ENCODE measurements at places on chromosomes 1 and 21.

GRCh38 chr1:80375109-80375508, 1368.6 kb upstream of the ADGRL4 start:
- peak; percentile 1 for DNase-seq

DNA sequence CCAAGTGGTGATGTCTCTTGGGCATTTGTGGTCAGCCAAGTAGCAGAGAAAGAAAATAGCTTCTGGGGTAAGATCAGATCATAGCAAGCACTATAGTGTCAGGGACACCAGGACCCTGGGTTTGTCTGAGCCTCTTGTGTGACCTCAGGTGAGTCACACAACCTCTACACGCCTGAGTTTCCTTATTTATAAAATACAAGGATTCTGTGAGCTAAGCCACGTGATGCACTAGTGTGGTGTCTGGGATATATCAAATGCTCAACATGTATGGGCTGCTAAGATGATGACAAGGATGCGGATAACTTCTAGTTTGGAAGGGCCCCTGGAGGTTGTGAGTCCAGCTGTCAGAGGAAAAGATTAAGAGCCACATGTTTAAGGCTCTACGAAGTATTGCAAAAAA, 24.5 kb upstream of the ZNF436 start:
- peak; percentile 74 for DNase-seq

DNA sequence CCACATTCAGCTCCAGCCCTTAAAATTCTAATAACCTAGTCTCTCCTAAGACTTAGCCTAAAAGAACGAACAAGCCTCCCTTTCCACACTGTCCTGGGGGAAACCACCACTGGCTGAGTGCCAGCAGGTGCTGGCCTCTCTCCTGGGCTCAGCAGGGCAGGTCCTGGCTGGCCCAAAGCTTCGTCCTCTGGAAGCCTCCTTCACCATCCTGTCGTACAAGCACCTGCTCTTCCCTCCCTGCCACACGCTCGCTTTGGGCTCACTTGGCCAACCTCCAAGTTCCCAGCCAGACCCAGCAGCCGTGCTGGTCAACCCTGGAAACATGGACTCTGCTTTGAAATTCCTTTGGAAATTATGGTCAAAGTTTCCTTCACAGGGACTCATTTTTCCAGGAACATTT, 58.2 kb upstream of the SLC25A33 start:
- no peak for DNase-seq

GRCh38 chr1:200473698-200474371, 64.0 kb upstream of the ZNF281 start:
- DNase-seq, result peak; percentile 20

DNA sequence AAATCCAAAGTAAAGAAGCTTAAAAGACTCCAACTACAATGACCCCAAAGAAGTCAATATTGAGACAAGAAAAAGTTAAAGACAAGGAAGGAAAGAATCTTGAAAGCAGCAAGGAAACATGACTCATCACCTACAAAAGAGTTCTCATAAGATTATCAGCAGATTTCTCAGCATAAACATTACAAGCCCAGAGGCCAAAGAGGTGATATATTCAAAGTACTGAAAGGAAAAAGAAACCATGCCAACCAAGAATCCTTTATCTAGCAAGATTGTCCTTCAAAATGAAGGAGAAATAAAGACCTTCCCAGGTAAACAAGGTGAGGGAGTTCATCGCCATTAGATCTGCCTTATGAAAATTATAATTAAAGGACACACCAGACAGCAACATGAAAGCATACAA, 49.8 kb downstream of the CSMD2 start:
- DNase-seq, result no peak

DNA sequence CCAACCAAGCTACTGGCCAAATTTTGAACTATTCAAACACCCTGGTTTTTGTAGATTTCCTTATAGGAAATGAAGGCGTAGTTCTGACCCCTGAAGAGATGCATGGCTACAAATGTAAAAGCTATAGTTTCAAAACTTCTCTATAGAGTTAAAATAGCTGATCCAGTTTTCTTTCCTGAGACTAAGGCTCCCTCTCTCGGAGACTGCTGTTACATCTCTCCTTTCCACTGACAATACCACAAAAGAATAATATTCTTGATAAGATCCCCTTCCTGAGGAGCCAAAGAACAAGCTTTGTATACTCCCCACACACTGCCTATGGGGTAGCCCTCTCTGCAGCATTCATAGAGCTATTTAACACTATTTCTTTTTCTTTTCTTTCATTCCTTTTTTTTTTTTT, 6.7 kb upstream of the CFAP126 start:
- peak; percentile 14 for DNase-seq

DNA sequence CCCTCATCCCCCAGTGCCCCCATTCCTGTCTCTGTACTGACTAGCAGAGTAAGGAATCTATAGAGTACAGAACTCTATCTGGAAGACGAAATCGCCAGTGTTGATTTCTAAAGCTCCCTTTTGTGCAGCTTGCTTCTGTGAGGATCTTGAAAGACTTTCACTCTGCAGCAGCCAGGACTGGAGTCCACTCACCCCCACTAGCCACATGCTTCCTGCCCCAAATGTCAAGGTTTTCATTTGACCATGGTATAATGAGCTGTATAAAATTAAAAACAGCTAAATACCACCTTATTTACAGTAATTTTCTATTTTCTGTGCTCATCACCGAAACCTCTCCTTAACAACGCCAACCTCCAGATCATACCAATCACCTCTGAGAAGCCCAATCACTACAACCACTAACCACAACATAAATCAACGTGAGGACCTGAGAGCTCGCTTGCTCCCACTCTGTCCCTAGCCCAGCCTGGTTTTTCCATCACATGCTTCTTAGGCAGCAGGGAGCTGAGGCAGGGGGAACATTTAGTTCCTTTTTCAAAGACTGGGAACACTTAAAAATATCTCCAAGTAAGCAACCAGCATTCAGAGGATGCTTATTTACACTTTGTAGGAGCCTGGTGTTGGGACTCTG, 56.1 kb upstream of the IRF2BP2 start:
- DNase-seq, result no peak

GRCh38 chr1:21914880-21915640, 22.1 kb downstream of the HSPG2 start:
- peak; percentile 46 for DNase-seq

- DNase-seq, result no peak
Observed at GRCh38 chr21:33962290-33962689, 46.7 kb upstream of the ATP5PO start.

- peak; percentile 22 for DNase-seq
Observed at GRCh38 chr1:39754906-39755504, 16.1 kb downstream of the OXCT2 start.

DNA sequence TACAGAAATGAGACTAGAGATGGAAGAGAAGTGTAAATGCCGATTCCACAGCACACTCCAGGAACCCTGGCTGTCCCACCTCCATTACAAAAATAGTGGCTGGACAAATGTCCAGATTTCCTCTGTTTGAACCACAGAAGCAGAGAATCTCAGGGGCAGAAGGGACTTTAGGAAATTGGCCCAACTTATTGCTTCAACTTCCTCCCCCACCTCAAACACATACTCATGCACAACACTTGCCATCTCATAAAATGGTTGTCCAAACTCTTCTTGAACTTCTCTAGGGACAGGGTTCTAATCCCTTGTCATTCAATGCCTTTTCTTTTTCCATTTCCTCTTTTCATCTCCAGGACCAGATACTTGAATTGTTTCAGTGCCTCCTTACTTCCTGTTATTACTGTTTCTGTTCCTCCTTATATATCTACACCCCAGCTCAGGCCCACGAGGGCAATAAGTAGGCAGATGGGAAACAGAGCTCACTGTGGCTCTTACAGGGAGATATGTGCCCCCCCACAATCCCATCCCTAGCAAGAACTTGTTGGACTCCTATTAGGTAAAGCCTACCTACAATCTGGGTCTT, 8.5 kb upstream of the B4GALT3 start:
- no peak for DNase-seq

DNA sequence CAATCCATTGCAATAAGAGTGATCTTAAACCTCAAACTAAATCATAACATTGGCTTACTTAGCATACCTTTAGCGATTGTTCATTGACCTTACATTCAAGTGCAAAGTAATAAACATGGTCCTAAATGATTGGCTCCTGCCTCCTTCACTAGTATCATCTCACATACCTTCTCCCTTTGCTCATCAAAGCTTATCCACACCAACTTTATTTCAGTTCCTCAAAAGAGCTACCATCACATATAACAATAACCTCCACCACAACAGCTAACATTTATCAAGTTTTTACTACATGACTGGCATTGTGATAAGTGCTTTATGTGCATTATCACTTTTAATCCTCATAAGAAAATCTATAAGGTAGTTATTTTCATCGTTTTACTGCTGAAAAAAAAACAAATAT, 198.8 kb downstream of the COL24A1 start:
- DNase-seq, result no peak

- DNase-seq, result no peak
Observed at GRCh38 chr1:48093147-48093546, 96.0 kb upstream of the TRABD2B start.

- DNase-seq, result peak; percentile 82
Observed at GRCh38 chr1:114314098-114314497, 160.4 kb upstream of the SYT6 start.

- DNase-seq, result no peak
Observed at GRCh38 chr1:40815420-40815819, 31.8 kb downstream of the KCNQ4 start.

DNA sequence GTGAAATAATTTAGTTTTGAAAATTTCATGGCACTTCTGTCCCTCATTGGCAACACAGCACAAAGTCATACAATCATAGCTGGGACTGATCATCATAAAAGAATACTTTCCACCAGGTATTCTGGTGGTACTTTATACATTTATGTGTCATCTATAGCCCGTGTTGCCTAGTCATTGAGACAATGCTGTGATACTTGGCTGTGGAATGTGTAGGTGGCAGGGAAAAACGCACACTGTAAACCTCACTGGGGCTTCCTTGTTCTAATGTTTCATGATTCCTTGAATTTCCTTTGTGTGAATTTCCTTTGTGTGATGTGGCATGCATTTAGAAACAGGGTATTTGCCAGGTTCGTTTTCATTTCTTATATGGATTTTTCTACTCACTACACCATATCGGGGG, 118.3 kb downstream of the FMN2 start:
- peak; percentile 79 for DNase-seq

DNA sequence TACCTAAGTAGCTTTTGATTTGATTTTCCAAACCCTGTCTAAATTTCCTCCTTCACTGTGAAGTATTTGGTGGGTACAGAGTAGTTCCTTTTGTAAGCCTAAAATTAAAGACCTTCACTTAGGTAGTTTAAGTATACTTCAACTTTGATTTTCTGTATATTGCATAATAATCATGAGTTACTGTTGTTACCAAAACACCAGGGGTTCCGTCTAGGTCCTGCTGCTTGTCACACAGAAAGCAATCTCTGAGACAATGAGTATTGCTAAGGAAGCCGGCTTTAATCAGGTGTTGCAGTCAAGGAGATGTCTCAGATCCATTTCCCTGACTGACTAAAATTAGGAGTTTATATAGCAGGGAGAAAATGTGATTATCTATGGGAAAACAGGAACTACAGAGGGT, 15.3 kb downstream of the RPS6KC1 start:
- no peak for DNase-seq

DNA sequence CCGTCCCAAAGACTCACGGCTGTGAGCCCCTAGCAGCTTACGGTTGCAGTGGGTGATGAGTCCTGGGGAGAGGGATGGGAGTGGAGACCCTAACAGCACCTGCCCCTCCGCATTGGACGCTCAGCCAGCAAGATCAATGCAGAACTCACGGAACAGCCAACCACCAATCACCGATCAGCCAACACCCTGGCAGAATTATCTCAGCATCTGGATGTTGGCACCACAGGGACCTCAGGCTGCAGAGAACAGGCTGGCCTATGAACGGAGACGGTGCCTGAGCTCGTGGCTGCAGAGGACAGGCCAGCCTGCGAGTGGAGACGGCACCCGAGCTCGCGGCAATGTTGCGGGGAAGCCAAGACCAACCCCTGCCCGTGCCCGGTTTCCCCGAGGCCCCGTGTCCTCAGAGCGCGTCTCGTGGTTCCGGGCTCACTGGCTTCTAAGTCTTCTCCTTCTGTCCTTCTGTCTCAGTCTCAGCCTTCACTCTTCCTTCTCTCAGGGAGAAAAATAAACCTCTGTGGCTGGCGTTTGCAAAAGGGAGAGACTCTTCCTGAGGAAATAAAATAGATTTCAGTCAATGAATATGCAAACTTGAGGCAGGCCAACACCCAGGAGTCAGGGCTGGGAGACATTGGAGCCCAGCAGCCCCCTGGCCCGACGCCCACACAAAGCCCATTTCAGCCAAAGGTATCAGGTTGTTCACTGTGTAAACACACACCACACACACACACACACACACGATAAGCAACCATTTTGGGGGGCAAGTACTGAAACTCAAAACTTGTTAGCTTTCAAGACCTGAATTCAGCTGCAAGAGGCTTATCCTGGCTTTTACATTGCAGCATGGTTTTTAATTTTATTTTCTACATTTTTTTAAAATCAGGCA, 67.8 kb downstream of the SIK1 start:
- no peak for DNase-seq

GRCh38 chr1:29349871-29350491, 113.7 kb downstream of the PTPRU start:
- no peak for DNase-seq

DNA sequence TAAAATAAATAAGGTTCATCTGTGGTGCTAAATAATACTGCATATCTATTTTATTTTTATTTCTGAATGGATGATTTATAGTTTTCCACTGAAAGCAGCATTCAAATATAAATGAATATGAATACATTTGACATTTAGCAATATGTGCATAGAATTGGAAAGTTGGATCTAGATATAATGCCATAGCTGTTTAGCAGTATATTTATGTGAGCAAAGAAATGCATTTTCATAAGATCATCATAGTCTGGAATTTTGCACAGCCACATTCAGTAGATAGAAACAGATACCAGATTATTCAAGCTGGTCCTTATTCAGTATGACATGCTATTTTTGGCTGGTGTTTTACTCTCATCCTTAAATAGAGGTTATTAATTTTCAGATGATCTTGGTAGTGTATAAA, 46.0 kb downstream of the SNX7 start:
- DNase-seq, result no peak

GRCh38 chr1:10599194-10599861, 124.6 kb downstream of the PEX14 start:
- peak; percentile 93 for DNase-seq

GRCh38 chr21:24628046-24628445, 979.2 kb downstream of the MRPL39 start:
- no peak for DNase-seq

DNA sequence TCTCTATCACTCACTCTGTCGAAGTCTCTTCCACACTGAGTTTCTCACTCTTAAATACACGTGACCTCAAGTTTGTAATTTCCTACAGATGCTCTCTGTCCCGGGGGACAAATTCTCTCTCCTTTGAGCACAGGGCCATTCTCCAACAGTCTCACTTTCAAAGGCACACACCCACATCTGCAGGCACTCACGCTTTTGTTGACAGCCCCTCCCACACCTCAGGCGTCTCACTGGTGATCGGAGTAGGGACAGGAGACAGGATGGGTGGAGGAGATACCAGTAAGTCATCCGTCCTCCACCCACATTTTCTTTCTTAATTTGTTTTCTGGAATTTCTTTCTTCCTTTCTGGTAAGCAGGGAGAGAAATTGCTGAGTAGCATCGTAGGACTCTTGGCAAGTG, 40.6 kb upstream of the GREM2 start:
- DNase-seq, result no peak

All from fibroblast of lung (primary cell).